ENCODE measurements at places on chromosomes 3 and 15. TPM values are rescaled to one million over a fixed set of nuclear protein-coding genes. Genes with fewer than 3 reads are reported as not detected.

TMF1 gene
- 46.8 TPM for total RNA-seq

P2RY13 gene
- not detected for total RNA-seq

TMEM158 gene
- 14.1 TPM for total RNA-seq

IP6K1 gene
- 38.3 TPM for total RNA-seq

TRIM42 gene
- not detected for total RNA-seq

EPHB1 gene
- 4.1 TPM for total RNA-seq

SLC22A13 gene
- total RNA-seq = 0.72 TPM

SLC51B gene
- total RNA-seq = not detected

GAP43 gene
- total RNA-seq = 17.4 TPM

TRAIP gene
- total RNA-seq = 3.4 TPM

VEPH1 gene
- 9.3 TPM for total RNA-seq

ACAN gene
- 0.34 TPM for total RNA-seq

CNTN4 gene
- total RNA-seq = not detected

CLDN16 gene
- total RNA-seq = 0.50 TPM

SMCO1 gene
- total RNA-seq = not detected

SLC28A1 gene
- total RNA-seq = not detected

LSMEM2 gene
- 0.30 TPM for total RNA-seq

IGSF11 gene
- 0.22 TPM for total RNA-seq

GUCA1C gene
- not detected for total RNA-seq

DPPA2 gene
- total RNA-seq = 0.48 TPM

ST8SIA2 gene
- total RNA-seq = 9.0 TPM

TM4SF18 gene
- total RNA-seq = 5.6 TPM

ATP13A5 gene
- total RNA-seq = not detected

ITIH1 gene
- total RNA-seq = not detected

CCR1 gene
- 0.41 TPM for total RNA-seq

TEX264 gene
- 29.0 TPM for total RNA-seq

CELF6 gene
- total RNA-seq = not detected

GOLGA8F gene
- not detected for total RNA-seq

RAD51 gene
- total RNA-seq = 3.6 TPM

TMEM207 gene
- total RNA-seq = not detected

STARD9 gene
- 6.4 TPM for total RNA-seq

IFT122 gene
- total RNA-seq = 17.7 TPM

STRIT1 gene
- not detected for total RNA-seq

CYP8B1 gene
- not detected for total RNA-seq

CAV3 gene
- not detected for total RNA-seq

PBRM1 gene
- 54.5 TPM for total RNA-seq

SLC30A4 gene
- 6.8 TPM for total RNA-seq

REC114 gene
- not detected for total RNA-seq

CILP gene
- 1.1 TPM for total RNA-seq

PTH1R gene
- total RNA-seq = 5.2 TPM

TGFBR2 gene
- 39.9 TPM for total RNA-seq

C2CD4A gene
- not detected for total RNA-seq

SNTN gene
- total RNA-seq = not detected

SPATA12 gene
- total RNA-seq = not detected
